ENCODE measurements at places on chromosomes 12 and 14.

DNA sequence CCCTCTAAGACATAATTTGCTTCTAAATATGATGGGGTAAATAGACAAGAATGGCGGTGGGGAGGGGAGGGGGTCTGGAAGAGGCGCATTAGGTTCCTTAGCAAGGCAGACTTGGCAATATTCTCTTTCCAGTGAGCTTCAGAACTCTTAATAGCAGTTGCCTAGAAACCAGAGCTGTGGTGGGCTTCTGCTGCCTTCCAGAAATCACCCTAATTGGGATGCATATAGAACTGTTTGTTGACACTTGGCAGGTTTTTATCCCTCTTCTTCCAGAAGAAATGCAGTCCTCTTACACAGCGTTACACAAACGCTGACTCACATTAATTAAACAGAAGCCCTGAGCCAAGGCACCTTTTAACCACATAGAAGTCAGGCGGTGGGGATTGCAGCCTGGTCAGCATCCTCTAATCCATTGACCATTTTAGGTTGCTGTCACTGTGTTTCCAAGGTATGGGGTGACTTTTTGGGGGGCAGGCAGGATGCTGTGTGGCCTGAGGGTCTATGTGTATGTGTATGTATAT, 114.1 kb downstream of the CCDC60 start:
- no peak for DNase-seq

DNA sequence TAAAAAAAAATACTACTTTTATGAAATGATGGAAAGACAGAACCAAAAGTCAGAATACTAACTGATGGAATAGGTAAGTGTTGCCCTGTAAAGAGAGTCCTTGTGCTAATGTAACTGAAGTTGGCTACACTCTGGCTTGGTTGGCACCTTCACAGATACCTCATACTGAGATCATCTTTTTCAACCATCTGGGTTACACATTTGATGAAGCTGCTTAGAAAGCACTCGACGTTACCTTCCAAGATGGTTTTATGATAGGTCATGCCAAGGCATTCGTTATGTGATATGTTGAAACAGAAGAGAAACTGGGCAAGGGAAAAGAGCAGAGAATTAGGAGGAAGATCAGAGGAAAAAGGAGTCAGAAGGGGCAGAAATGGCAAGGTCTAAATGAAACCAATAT, 203.8 kb downstream of the ADAMTS20 start:
- DNase-seq, result peak; percentile 59

DNA sequence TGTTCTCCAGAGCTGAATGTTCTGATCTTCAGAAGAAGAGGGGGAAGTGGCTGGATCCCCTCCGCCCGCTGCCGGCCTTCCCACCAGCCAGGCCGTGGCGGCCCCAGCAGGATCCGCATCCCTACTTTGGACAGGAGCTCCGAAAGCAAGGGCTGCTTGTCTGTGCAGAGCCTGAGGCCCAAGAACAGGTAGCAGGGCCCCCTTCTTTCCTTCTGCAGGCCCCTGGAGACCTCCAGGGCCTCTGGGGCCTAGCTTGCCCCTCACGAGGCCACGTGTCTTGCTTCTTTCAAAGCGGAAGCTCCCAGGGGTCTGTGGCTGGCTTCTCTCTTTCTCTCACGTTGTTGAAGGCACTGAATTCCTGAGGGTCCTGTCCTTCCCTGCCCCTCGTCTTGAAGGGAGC, 13.2 kb downstream of the PGF start:
- no peak for DNase-seq

DNA sequence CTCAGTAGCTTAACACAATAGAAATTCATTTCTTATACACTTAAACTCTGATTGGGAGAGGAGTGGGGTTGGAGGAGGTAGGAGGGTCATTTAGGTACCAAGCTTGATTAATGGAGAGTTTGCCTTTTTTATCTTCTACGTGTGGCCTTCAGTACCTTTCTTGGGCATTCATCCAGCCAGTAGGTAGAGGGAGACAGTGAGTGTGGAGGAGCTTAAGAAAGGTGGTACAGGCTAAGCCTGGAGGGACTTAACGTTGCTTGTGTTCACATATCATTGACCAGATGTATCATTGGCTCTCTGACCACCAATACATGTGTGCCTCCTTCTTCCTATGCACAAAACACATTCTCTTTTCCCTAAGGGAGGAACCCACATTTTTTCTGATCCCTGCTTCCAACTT, 232.9 kb upstream of the CRY1 start:
- no peak for DNase-seq

- no peak for DNase-seq
Observed at GRCh38 chr12:110750784-110751461, 8.2 kb upstream of the PPP1CC start.

GRCh38 chr12:84738481-84738972, 174.1 kb downstream of the SLC6A15 start:
- DNase-seq, result peak; percentile 77

DNA sequence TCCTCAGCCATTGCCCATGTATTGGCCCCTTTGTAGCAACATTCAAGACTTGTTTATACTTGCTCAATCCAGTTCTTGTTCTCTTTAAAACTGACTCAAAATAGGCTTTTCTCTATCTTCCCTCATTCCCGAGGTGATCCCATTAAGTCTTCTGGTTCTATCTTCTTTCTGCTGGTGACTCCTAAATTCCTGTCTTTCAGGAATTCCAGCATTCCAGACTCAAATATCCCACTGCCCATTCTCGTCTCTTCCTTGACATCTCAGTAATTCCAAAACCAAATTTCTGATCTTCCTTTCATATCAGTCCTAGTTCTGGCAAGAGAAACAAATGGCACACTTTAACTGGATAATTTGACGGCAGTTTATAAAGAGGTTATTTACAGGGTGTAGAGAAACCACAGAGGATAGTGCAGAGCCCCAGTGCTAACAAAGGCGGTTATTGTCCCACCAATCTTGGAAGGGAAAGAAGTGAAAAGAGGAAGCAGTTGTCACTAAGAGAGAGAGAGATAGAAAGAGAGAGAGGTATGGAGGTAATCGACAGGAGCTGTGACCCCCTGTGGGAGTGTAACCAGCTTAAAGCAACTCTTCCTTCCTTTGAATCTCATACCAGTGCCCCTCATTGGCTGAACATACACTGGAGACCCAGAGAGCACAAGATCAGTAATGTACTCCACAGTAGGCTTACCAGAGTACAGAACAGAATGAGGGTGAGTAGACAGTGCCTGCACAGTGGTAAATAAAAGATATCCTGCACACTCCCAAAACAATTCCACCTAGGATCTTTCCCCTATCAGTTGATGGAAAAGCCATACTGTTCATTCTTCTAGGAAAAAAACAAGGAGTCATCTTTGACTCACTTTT, 177.6 kb upstream of the LMNTD1 start:
- no peak for DNase-seq

DNA sequence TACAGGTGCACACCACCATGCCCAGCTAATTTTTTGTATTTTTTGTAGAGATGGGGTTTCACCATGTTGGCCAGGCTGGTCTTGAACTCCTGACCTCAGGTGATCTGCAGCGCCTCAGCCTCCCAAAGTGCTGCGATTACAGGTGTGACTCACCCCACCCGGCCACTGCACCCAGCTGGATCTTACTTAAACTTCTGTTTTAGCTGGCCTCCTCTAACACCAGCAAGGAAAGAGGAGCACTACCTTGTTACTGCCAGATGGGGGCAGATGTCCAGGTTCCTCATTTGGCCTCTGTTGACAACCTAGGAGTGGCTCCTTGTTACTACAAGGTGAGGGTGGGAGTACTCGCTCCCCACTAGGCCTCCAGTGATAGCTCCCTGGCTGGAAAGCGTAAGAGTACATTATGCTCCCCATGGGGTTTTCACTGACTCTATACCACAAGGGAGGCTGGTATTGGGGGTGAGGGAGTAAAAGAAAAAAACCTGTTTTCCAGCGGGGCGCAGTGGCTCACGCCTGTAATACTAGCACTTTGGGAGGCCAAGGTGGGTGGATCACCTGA, 13.2 kb upstream of the ARF6 start:
- DNase-seq, result no peak

All from HS-5 (cell line).